Osteoblast (primary cell): ENCODE measurements at places on chromosomes 6 and 20. TPM values are rescaled to one million over a fixed set of nuclear protein-coding genes. Genes with fewer than 3 reads are reported as not detected.

Gene BPIFA1
- total RNA-seq, result not detected in 2 replicates

Gene RAD21L1
- total RNA-seq, result not detected in 2 replicates

Gene FGD2
- total RNA-seq, result under 0.01 TPM in 2 replicates

Gene KCNK15
- 81.3 and 121 TPM in 2 replicates for total RNA-seq

Gene CDH22
- total RNA-seq, result not detected in 2 replicates

- DNase-seq, result no peak
Observed at GRCh38 chr6:32943864-32944649, 3.2 kb upstream of the HLA-DMB start.

GRCh38 chr6:119209452-119210205 lies 131.2 kb upstream of the FAM184A start:
- no peak for DNase-seq

GRCh38 chr6:13120483-13121482 lies 207.6 kb downstream of the TBC1D7 start:
- DNase-seq, result peak; percentile 1

GRCh38 chr6:7973584-7973983 lies 63.0 kb upstream of the TXNDC5 start:
- DNase-seq, result no peak

DNA sequence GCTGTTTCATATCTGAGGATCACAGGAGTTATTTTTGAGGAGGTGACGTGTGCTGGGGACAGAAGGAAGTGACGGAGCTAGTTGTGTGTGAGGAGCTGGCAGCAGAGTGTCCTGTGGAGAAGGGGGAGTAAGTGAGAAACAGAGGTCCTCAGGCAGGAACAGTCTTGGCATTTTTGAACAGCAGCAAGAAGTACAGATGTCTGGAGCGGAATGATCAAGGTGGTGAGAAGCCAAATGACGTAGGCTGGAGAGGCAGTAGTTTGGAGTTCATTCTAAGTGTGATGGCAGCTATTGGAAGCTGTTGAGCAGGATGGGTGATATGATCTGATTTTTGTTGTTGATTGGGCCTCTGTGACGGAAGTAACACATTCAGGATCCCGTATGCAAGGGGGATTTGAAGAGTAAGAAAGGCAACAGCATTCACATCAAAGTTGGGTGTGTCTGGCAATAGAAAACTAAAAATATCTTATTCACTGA lies 52.3 kb downstream of the SOBP start:
- no peak for DNase-seq

GRCh38 chr6:158765499-158766068 lies 53.6 kb downstream of the EZR start:
- peak; percentile 60 for DNase-seq

DNA sequence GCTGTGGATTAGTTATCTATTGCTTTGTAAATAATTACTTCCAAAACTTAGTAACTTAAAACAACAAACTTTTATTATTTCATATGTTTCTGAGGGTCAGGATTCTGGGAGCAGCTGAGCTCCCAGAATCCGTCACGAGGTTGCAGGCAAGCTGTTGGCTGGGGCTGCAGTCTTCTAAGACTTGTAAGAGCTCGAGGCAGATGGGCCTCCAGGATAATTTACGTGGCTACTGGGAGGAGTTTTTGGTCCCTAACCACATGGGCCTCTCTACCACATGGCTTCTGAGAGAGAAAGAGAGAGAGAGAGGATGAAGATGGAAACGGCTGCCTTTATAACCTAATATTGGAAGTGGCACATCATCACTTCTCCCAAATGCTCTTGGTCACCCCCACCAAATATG lies 64.9 kb upstream of the SULF2 start:
- DNase-seq, result no peak

DNA sequence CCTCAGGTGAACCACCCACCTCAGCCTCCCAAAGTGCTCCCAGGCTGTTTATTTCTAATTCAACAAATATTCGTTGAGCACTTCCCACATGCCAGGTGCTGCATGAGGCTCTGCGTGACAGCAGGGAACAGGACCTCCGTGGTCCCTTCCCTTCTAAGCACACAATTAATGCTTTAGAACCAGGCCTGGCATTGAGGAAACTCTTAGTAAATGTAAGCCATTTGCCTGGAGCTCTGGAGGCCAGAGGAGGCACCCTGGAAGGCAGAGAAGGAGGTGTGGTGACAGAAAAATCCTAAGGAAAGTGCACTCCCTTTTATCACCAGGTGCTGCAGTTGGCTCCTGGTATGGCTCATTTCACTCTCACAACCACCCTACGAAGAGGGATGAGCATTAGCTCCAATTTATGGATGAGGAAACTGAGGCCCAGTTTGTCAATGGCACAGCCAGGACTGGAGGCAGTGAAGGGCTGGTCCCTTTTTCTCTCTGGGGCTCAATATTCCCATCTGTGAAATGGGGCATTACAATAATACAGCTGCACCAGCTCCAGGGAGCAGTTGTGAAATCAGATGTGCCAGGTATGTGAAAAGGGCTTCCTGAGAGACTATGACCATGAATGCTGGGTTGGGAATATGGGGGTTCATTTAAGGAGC lies 8.1 kb upstream of the ID1 start:
- DNase-seq, result no peak

DNA sequence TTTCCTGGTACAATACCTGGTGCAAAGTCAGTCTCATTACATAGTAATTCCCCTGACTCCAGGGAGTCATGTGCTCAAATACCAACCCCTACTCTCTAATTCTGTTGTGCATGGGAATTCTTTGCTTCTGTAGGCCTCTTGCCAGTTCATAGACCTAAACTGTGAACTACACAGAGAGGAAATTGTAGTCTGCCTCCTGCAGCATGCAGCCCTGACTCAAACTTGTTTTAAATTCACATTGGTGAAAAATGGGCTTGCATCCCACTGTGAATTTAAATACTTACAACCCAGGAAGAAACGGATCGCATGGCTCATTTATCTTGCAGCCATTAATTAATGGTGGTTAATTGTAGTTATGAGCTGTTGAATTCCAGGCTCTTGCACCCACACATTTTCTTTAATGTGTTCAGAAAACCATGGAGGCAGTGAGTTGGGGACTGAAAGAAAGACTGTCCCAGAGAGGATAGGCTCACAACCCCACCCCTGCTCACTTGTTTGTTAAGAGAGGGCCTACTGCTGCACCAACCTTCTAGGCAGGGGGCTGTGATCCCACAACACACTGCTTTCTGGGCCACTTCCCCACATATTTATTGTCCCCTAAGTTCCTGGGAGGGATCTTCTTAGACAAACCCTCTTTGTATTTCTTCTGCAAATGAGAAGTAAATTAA lies 579.1 kb downstream of the DHX35 start:
- DNase-seq, result no peak
